ENCODE measurements at places on chromosomes 12 and 14.
A peak's percentile ranks its signal among the peaks of the same experiment; 100 is the strongest.

DNA sequence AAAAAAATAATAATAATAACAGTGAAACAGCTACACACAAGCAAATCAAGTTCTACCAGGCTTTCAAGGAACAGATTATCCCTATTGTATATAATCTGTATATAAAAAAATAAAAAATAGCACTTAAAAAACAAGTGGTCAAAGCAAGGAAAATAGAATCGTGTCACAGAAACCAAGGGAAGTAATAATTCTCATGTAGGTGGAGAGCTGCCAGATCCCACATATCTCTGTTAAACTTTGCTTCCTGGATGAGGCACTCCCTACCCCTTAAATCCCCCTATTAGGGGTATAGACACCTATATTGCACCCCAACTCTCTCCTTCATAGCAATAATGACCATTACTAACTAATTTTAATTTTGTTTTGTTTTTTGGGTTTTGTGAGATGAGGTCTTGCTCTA, 4.4 kb upstream of the CD27 start:
- no peak for DNase-seq

GRCh38 chr12:41026151-41026550, 162.0 kb upstream of the PDZRN4 start:
- DNase-seq = no peak

DNA sequence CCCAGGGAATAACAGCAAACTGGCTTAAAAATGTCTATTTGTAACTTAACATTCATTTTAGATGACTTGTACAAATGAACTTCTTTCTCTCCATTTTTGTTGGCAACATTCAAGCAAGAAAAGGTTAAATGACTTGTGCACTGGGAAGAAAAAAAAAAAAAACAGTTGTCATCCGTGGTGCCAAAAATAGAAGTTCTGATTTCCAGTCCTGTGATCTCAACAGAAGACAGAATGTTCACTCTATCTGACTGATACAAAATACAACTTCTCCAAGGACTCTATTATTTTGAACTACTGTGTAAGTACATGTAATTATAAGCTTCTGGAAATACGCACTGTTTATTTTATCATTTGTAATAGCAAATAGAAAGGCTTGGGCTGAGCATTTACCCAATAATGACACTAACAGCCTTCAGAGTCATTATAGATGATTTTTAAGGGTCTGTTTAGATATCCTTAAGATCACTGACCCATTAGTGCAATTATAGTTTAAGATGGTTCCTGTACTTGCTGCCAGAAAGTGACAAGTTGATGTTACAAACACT, 59.9 kb downstream of the LIN7A start:
- DNase-seq = no peak

DNA sequence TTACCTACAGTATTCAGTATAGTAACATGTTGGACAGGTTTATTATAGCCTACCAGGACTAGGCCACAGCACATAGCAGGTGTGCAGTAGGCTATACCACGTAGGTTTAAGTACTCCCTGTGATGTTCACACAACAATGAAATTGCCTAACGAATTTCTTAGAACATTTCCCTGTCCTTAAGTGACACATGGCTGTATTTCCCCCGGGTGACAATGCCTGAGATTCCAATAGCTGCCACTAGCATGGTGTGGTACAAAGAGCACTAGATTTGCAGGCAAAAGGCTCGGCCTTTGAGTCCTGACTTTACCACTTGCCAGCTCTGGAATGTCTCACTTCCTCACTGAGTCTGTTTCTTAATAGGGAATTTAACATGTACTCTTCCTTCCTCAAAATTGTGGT, 19.7 kb downstream of the PTPN21 start:
- no peak for DNase-seq

- no peak for DNase-seq
These were observed 1.0 kb downstream of the WBP11 start for GRCh38 chr12:14802247-14802646.

- DNase-seq = no peak
These were observed 19.7 kb upstream of the CD9 start for GRCh38 chr12:6180268-6181051.

- DNase-seq = no peak
These were observed 413 bp downstream of the RARG start for GRCh38 chr12:53231671-53231920.

GRCh38 chr14:32601069-32601468, 272.0 kb downstream of the AKAP6 start:
- no peak for DNase-seq

DNA sequence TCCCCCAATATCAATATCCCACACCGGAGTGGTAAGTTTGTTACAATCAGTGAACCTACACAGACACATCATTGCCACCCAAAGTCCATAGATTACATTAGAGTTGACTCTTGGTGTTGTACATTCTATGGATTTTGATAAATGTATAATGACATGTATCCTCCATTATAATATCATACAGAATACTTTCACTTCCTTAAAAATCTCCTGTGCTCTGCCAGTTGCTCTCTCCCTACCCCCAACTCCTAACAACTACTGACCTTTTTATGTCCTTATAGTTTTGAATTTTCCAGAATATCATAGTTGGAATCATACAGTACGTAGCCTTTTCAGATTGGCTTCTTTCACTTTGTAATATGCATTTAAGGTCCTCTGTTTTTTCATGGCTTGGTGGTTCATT, 48.4 kb downstream of the SLC4A8 start:
- no peak for DNase-seq

DNA sequence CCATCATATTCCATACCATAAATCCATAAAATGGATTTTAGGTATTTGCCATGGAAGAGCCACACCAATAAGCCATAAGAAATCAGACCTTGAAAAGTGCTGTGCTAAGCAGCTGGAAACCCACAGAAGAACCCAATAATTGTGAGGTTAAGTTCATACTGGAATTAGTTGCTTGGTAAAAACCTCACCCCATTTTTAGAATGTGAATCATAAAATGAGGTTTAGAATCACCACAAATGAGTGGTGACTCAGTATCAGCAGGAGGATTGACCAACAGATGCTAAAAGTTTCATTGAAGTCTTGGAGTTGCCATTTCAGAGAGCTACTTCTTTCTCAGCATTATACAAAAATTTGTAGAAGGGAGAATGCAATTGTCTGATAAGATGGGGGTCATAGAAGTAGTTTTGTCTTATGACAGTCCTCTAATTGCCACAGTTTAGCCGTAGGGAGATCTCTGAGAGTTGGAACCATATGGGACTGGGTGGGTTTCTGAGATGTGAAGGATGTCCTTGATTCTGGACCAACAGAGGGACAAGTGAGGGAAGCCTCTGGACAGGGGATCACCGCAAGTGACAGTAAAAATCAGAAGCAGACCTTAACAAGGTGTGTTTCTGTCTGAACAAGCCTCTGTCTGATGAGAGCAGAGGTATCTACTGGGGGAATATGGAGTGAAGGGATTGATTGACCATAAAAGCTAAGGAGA, 1.4 kb upstream of the STON2 start:
- no peak for DNase-seq

- no peak for DNase-seq
These were observed 24.5 kb upstream of the ULK1 start for GRCh38 chr12:131869871-131870418.

GRCh38 chr12:4118601-4119156, 154.9 kb upstream of the CCND2 start:
- no peak for DNase-seq

DNA sequence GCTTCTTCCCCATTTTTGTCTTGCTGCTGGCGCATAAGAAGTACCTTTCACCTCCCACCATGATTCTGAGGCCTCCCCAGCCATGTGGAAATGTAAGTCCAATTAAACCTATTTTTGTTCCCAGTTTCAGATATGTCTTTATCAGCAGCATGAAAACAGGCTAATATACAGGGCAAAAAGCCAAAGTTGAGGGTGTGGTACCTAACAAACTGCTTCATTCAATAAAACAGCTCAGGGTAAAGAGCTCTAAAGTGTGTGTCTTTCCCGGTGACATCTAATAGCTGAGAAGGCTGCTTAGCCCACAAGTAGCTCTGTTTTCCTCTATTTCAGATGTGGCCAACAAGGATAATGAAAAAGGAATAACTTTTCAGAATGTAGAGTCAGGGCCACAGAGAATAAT, 76.7 kb upstream of the SLC8A3 start:
- no peak for DNase-seq

GRCh38 chr12:1328391-1328790, 266.0 kb downstream of the FBXL14 start:
- peak; percentile 43 for DNase-seq

- no peak for DNase-seq
These were observed 851 bp downstream of the YLPM1 start for GRCh38 chr14:74763803-74764531.

DNA sequence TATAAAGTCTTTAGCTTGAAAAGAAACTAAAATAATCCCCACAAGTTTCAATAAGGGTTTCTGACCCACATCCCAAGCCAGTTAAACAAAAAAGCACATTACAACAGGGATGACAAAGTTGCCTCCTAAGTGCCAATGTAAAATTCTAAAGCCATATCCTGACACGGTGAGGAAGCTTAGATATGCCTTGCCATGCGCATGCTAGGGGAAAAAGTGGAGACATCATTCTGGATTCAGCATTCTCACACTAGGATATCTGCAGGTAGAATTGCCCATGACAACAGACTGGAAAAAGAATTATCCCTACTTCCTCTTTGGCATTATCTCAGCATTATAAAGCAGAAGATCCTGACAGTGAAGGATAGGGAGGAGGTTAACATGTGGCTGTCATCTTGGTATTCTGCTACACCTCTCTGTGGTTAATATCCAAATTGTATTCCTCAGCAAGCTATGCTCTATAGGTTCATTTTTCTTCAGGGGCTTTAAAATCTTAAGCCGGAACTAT, 4.9 kb downstream of the DUSP6 start:
- DNase-seq = no peak

DNA sequence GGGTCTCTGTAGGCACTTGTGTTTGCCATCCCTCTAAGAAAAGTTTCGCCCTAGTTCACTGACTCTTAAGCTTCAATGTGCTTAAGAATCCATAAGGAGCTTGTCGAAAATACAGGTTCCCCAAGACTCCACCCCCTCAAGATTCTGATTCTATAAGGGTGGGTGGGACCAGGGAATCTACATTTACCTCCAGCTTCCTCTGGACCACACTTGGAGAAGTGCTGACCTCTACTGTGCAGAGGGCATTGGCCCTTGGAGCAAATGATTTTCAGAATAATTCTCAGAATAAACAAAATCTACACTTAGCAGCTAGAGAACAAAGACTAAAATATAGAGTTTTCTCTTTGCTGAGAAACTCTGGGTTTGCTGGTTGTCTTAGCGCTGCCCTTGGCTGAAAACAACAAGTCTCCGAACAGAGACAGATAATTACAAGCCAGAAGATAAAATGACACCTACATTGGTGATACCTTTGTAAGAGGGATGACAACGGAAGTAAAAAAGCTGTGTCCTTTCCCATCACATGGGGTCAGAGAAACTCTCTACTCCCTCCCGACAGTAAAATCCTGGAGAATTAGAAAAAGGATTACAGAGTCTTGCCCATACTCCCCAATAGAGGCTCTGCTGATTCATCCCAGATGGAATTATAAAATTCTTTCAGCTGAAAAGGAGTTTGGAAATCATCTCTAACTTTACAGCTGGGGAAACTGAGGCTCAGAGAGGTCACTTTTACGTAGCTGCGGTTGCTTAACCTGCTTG, 4.8 kb downstream of the TGFB3 start:
- no peak for DNase-seq

GRCh38 chr12:79453820-79454219, 236.9 kb downstream of the PAWR start:
- DNase-seq = no peak

GRCh38 chr12:89980236-89980635, 271.6 kb upstream of the ATP2B1 start:
- DNase-seq = no peak

GRCh38 chr14:75003250-75004027, 718 bp downstream of the EIF2B2 start:
- DNase-seq = no peak

DNA sequence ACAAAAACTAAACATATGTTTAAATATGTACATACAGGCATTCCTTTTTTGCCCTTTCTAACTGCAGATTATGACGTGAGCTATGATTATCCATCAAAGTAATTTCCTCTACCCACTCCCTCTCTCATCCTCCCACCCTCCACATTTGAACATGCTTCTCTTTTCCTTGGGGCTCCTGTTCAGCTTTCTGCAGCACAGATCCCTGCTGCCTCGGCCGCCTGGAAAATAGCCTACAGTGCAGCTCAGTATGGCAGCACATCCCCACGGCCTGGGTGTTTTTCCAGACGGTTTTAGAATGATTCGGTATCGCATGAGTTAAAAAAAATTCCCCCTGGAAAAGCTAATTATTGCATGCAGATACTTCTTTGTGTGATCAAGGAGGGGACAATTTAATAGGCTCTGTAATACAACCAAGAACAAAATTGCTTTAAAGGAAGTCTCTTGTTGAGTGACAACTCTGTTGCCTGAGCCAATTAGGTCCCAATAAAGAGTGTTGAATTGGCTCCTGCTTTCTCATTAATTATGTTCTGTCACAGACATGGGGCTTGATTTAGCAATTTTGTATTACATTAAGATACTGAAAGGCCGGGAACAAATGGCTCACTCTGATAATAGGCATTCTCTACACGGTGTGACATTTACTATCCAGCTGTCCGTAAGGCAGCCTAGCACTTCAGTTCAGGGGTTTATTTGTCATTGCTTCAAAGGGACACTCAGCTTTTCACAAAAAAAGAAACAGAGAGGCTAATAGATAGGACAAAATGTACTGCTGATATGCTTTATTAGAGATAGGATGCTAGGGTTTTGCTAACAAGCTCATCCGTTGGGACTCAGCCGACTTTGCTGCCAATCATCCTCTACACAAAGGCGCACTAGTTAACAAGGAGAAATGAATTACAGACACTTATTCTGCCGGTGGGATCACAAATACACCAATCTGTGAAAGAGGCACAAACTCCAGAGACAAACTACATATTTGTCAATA, 285.8 kb upstream of the G2E3 start:
- DNase-seq = no peak

DNA sequence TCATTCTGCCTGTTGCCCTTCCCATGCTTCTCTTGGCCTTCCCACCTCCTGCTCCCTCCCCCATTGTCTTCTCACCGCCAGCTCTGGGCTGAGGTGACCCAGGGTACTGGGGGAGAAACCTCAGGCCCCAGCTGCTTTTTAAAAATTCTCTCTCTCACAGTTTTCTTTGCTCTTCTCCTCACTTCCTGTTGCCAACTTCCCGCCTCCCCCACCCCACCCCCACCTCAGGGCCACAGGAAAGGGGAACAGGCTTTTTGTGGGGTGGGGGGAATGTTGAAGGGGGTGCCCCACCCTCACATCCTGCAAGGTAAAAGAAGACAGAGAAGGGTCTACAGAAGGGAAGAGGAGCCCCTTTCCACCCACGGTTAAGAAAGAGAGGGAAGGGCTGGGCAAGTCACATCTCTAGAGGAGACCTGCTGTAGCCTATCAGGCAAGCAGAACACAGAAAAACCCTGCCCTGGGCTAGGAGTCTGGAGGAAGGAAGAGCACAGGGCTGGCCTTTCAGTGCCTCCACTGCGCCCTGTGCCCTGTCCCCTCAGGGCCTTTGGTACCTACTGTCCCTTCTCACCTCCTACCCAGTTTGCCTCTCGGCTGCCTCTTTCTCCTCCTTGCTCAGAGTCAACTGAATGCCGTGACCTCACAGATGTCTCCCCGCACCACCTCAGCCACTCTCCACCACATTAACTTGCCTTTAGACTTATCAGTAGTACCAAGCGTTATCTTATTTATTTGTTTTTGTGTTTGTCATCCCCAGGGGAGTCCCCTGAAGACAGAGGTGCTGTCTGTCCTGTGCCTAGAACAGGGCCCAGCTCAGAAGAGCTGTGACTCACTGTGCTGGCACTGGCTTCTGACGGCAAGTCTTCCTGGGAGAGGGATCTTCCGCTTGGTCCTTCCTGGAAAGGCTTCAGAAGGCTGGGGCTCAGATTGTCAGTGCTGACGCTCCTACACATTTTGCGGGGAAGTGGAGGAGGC, 1.7 kb downstream of the ARHGAP9 start:
- DNase-seq = peak; percentile 68

GRCh38 chr14:94640721-94641631, 28.8 kb downstream of the SERPINA3 start:
- DNase-seq = no peak
